ENCODE measurements at places on chromosomes 16 and 17. TPM values are rescaled to one million over a fixed set of nuclear protein-coding genes. Genes with fewer than 3 reads are reported as not detected.

DNA sequence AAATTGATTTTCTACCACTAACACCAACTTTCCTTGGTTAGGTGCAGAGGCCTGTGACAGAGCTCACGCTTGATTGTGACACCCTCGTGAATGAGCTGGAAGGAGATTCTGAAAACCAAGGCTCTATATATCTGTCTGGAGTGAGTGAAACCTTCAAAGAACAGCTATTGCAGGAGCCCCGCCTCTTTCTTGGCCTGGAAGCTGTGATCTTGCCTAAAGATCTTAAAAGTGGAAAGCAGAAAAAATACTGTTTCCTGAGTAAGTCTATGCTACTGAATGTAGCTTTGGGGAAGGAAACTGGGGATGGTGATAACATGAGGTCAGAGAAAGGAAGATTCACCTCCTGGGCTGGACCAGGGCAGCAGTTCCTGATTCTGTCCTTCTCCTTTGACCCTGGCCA, 38.3 kb downstream of the REXO5 start:
- no peak for DNase-seq

- peak; percentile 80 for DNase-seq
These were observed 4.5 kb downstream of the PRSS27 start for GRCh38 chr16:2715519-2715918.

- no peak for DNase-seq
These were observed 389.1 kb upstream of the DYNLRB2 start for GRCh38 chr16:80151722-80152111.

Gene CCDC78
- 4.5 TPM for total RNA-seq

DNA sequence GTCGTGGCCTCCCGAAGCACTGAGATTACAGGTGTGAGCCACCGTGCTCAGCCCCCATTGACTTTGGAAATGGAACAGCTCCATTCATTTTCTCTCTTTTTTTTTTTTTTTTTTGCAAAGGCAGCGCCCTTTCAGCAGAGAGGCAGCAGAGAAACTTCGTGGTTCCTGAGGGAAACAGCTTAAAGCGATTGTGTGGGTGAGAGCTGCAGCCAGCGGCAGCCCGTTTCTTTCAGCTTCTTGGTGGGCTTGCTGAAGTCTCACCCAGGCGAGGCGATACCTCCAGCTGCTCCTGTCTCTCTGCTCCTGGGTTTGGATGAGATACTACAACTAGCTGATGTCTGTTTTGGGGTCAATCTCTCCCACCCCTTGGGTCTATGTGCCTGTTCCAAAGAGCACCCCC, 7.7 kb downstream of the KDM8 start:
- no peak for DNase-seq

- DNase-seq = no peak
These were observed 12.6 kb upstream of the GOSR2 start for GRCh38 chr17:46910179-46910927.

GRCh38 chr16:35195864-35196216, 1736.4 kb downstream of the TP53TG3F start:
- DNase-seq = no peak

DNA sequence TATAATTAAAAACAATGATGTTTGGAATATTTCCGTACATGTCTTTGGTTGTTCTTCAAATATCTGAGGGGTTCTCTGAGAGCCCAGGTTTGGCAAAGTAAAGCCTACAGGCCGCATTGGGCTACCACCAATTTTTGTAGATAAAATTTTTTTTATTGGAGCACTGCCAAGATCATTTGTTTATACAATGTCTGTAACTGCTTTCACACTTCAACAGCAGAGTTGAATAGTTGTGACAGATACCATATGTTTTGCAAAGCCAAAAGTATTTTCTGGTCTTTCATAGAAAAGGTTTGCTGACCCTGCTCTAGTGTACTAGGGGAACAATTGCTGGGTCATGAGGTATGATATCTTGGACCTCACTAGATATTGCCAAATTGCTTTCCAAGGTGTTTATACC, 10.5 kb downstream of the PPM1D start:
- no peak for DNase-seq

Gene HOXB1
- total RNA-seq = not detected

Gene TCAP
- total RNA-seq = 0.82 TPM

DNA sequence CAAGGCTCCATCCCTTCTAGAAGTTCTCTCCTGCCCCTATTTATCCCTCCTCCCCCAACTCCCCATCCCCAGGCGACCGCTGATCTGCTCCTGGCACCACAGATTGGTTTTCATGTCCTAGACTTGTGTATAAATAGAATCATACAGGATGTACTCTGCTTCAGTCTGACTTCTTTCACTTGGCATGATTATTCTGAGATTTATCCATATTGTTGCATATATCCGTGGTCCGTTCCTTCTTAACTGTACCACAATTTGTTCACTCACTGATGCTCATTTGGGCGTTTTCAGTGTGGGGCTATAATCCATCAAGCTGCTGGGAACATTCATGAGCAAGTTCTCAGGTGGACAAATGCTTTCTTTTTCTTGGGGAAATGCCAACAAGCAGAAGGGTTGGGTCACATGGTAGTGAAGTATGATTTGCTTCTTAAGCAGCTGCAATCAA, 23.9 kb downstream of the PITPNM3 start:
- no peak for DNase-seq

DNA sequence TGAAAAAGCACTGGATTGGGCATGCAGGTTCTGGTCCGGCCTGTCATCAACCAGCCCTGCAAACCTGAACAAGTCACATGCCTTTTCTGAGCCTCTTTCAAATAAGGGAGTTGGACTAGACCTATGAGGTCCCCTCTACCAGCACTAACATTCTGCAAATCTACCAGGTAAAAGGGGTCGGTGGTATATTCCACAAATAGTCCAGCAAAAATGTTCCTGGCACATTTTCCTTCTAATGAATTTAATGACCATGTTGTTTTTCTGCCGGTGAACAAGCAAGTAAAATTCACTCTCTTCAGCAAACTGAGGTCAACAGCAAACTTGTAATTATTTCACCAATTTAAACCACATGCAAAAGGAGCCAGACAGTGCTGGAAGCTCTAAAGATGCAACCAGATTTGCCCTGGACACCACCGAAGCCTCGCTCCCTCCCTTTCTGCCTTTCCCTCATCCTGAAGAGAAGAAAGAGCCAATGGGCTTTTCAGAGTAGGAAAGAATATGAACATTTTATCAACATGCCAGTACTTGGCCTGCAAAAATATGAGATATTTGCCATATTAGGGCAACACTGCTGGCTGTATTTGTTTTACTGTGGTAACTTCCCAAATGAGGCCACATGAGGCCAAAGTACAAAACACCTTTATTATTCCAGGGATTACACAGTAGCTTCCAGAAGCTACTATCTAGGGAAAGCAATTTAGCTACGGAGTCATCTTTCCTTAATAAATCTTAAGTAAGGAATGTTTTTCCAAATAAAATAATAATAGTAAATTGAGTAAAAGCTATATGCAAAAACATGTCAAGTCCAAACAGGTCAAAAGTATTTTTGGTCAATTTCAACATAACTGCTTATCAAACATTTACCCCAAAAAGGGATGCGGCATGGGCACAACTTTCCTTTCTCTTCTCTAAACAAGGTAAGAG, 45.0 kb downstream of the USP31 start:
- DNase-seq = no peak

DNA sequence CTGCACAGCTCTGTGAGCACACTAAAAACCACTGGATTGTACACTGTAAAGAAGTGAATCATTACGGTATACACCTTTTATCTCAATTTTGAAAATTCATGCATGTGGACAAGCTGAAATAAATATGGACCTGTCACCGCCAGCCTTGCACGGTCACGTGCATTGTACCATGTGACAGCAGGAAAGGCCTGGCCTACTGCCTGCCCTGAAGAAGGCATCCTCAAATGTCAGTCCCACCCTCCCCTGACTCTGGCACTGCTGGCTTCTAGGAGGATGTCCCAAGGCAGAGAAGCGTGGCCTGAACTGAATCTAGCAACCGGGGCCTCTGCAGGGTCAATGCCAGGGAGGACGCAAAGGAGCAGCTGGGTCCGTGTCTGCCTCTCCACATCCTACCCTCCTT, 34.6 kb downstream of the SLC38A8 start:
- no peak for DNase-seq

DNA sequence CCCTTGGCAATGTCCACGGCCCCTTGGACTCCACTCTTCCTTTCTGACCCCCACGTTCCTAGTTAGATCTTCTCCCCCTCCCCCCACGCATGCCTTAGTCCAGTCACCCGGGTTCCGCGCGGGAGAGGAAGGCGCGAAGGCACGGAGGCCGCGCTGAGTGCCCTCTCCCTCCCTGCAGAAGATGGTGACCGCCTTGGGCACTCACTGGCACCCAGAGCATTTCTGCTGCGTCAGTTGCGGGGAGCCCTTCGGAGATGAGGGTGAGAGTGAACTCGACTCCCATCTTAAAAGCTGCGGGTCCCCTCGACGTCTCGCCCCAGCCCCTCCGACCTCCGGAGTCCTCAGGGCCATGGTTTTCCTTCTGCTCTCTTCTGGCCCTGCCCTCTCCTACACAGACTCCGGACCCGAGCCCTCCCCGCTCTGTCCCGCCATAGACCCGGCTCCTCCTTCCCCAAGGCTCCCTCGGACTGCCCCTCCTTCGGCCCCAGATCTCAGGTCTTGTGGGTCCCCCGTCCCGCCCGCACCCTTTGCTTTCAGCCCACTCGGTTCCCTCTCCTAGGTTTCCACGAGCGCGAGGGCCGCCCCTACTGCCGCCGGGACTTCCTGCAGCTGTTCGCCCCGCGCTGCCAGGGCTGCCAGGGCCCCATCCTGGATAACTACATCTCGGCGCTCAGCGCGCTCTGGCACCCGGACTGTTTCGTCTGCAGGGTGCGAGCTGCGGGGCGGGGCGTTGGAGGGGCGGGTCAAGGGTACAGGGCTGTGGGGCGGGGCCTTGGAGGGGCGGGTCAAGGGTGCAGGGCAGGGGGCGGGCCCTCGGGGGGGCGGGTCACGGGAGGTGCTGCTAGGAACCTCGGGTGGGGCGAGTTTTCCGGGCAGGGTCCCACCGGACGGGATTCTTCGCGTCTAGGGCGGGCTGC, 4.6 kb downstream of the TGFB1I1 start:
- DNase-seq = peak; percentile 58

DNA sequence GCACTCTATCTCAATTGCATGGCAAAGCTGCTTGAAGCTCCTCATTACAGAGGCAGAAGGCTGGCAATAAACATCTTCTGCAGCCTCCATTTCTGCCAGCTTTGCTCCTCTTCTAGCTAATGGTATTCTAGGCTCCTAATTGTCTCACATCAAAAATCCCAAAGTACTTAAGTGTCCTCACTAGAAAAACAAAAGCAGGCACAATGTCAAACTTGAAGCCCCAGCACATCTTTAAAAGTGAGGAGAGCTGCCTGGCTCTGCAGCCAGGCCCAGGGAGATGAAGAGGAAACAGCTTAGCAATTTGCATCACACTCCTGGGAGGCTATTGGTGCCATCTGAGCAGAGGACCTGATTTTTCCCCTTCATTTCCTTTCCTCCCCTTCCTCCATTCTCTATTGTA, 197.1 kb downstream of the KCNJ2 start:
- no peak for DNase-seq

- DNase-seq = no peak
These were observed 19.7 kb downstream of the CBLN1 start for GRCh38 chr16:49261930-49262329.

Gene SLC26A11
- 9.8 TPM for total RNA-seq

- no peak for DNase-seq
These were observed 434.8 kb downstream of the SLC39A11 start for GRCh38 chr17:72657467-72658317.

DNA sequence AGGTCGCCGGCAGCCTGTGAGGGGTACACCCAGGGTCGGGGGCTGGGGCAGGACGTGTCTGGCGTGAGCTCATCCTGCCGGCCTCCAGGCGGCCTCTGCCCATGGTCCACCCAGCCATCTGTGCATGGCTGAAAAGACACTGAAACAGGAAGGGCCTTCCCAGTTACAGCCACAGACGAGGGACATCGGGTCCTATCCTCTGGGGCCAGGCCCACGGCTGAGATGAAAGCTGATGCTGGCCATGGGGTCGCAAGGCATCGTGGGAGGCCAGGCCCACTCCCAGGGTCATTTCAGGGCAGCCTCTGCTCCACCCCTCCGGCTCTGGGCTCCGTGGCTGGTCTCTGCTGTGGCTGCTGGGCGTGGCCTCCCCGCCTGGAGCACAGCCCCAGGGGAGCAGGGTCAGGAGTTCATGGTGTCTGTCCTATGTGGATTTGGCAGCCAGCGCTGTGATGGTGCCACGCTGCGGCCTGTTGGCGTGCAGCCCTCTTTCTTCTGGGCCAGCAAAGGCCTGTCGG, 16.6 kb upstream of the ATP6V0C start:
- no peak for DNase-seq

Gene NAGS
- total RNA-seq = 0.41 TPM

- DNase-seq = no peak
These were observed 568 bp upstream of the CCDC154 start for GRCh38 chr16:1444730-1445517.

DNA sequence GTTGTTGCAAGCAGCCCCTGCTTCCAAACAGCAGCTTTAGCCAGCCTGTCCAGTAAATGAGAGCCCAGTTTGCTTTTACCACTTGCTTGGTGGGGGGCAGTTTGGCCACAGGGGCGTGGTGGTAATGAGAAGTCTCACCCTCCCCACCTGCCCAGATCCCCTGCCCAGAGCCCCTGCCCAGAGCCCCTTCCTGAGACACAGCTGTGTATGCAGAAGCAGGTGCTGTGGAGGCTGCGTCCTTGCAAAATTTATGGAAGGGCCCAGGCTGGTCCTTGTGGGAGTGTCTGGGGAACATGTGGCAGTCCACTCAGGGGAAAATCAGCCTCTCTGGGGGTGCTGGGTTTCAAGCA, 27.6 kb upstream of the LGALS9 start:
- DNase-seq = no peak

DNA sequence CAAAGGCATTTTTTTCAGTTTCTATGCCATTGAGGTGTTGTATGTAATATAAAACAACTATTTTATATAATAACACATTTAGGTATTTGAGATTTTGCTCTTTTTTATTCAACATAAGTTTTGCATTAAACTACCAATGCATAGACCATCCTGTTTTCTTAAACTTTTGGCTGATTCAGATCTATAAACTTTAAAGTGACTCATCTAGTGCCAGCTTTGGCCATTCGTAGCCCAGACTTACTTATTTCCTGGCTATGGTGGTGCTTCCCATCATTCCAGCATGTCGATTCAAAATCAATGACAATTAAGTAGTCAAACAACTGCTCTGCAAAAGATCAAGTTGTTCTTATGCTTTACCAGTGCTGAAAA, 3.1 kb downstream of the ERI2 start:
- no peak for DNase-seq

DNA sequence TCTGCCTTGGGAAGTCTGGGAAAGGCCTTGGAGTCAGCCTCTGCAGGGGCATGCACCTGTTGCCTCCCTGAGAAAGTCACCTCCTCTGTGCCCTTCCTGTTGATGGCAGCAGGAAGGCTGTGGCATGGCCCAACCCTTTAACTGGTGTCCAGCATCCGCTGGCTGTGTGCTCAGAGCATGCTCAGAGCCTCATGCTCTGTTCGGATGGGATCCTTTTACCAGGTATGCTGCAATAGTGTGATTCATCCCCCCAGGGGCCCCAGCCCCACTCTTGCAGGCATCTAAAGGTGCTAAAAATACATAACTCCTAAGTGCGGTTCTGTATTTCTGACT, 24.9 kb downstream of the KLHL36 start:
- DNase-seq = no peak

DNA sequence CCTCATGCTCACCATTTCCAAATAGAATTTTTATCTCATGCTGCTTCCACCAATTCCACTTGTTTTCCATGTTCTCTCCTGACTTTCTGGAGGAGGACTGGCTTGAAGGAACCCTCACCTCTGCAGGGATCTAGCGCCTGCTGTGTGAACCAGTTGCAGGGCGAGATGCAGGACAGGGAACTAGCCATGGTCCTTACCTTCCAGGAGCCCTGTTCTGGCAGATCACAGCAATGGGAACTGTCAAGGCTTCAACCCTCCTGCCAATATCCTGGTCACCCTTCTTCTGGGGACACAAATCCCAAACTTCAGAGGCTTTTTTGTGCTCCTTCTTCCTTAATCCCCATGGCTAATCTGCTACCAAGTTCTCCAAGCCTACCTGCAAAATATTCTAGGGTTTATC, 60.4 kb upstream of the MMP2 start:
- DNase-seq = no peak
